ENCODE measurements at places on chromosomes 4 and X.
A peak's percentile ranks its signal among the peaks of the same experiment; 100 is the strongest.

- no peak for DNase-seq
These were observed 509 bp downstream of the CXXC4 start for GRCh38 chr4:104494185-104494584.

GRCh38 chr4:5337731-5338130, 286.5 kb downstream of the STK32B start:
- no peak for DNase-seq

DNA sequence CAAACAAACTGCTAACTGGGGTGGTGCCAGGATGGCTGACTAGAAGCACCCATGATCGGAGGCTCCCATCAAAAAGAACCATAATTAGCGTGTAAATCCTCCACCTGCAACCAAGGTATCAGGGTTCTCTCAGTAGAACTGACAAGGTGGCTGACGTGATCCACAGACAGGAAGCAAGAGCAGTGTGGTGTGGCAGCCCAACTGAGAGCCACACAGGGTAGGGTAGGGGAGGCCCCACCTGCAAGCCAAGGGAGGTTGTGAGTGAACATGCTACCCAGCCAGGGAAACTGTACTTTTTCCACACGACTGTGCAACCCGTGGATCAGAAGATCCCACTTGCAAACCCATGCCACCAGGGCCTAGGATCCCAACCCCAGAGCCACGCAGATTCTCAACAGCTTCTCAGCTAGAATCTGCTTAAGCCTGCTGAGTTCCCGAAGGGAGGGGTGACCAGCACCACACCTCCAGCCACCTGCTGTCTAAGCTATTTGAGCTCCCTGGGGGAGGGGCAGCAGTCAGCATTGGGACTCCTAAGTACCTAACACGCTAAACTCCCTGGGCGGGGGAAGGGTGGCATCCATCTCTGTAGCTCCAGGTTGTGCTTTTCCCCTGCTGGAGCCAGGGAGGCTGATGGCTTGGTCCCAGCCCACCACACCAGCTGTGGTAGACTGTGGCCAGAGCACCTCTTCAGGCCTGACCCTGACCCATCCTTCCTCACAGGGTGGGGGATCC, 425.1 kb downstream of the GPM6A start:
- DNase-seq = no peak

DNA sequence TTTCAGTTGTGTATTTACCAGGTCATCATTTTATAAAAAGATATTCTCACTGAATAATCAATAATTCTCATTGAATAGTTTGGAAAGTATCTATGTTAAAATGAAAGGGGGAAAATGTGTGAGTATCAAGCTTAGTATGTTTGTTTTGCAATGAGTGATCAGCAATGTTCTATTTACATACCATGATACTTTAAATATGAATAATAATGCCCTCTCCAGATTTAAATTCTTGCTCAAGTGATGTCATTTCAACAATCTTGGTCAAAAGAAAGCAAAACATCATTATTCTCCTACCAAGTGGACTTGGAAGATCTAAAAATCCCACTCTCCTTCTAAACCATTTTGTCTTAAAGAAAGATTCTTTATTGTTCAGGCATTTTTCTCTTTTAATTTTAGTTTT, 42.1 kb upstream of the ANKRD50 start:
- no peak for DNase-seq

- DNase-seq = no peak
These were observed 12.5 kb upstream of the OSTC start for GRCh38 chr4:108637856-108638255.

DNA sequence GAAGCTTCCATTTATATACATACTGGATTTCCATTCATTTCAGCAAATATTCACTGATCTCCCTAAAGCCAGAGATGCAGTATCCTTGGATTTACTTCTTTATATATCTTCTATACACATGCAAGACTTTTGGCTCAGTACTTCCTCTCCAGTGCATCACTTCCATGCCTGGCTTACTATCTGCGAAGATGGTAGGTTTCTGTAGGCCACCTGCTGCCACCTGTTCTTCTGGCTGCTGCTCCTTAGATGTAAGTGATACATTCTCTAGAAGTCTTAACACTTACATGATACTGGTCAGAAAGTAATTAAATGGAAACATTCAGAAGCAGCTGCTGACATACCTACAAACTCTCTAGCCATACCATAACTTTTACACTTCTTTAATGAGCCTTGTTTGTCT, 48.9 kb downstream of the TBC1D9 start:
- no peak for DNase-seq

GRCh38 chr4:85860066-85860740, 385.3 kb downstream of the ARHGAP24 start:
- no peak for DNase-seq

DNA sequence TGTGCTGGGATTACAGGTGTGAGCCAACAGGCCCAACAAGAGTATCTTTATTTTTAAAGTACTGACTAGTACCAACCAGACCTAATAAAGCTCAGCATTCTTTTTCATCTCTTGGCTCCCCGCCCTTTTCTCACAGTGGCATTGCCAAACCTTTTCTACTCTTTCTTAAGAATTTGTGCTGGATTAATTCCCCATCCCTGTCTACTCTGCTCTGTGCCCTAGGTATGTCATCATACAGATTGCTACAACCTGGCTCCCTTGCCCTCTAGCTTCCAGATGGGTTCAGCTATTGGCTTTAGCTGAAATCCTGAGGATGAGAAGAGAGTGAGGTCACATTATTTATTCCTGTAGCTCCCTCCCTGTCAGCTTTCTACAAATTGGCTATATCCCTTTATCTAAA, 34.9 kb upstream of the CCNI start:
- DNase-seq = no peak

DNA sequence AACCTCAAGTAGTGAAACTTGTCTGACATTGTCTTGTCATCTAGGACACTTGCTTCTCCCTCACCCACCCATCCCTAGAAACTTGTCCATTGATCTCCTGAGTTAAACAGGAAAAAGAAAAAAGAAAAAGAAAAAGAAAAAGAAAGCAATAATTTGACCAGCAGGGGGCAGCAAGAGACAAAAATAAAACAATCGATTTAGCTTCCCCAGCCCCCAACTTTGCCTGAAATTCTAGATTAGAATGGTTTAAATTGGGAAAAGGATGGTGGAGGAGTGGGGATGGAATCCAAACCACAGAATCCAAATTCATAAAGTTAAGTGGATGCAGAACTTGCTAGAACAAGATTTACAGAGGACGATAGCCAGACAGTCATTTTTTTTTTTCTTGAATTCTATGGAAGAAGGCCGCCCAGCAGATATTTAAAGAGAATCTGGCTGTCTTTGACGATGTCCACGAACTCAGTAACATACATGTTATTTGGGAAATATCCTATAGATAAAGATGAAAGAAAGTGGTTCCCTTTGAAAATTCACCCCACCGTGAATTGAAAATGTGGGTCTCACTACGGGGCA, 282.9 kb downstream of the USP46 start:
- peak; percentile 31 for DNase-seq

DNA sequence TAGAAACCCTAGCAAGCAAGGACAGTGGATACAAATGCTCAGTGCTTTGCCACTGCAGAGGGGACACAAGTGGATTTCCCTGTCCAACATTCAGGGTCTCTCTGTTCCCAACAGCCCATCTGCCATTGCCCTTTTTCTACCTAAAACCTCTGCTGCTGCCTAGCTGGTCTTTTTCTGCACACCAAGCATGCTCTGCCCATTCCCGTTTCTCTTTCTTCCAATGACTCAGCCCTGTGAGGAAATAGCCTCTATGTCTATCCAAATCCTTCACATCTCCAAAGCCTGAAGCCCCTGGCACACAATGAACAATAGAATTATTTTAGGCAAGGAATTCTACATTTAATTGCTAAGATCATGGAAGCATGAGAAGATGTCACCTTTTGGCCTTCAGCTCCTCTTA, 5.7 kb upstream of the AMELX start:
- DNase-seq = no peak

GRCh38 chr4:170248576-170248975, 158.8 kb upstream of the AADAT start:
- DNase-seq = no peak

- peak; percentile 83 for DNase-seq
These were observed 155.1 kb downstream of the SHROOM3 start for GRCh38 chr4:76589872-76590797.

- DNase-seq = no peak
These were observed 24.6 kb downstream of the GPC4 start for GRCh38 chrX:133390676-133391075.

DNA sequence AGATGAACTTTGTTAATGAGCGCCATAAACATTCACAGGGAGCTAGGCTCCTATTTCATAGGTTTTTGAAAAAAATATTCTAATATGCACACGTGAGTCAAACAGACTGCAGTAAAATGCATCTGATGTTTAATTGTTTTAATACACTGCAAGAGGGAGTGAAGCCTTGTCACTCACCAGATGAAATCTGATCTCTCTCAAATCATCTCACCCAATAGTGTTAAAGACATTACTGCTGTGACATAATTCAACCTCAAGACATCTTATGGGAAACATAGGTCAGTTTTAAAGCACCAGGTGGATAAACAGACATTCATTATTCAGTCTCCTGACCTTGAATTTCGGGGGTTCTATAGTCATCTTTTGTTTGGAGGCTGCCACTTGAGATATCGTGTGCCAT, 148.3 kb downstream of the MAML3 start:
- no peak for DNase-seq

DNA sequence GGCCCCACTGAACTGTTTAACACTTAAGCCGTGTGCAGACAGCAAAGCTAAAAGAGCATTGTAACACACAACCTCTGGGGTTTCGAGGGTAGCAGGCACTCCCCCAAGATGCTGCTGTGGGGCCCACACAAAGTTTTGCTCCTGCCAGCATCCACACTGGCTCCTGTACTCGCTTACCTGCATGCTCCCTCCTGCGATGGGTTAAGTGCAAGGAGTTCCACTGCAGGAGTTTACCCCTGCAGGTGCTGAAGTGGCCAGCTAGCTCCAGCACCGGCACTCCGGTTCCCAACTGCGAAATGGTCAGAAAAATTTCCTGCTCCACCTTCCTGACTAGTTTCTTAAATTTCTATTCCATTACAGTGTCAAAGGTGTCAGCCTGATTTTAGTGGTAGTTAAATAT, 443.5 kb downstream of the PCDH10 start:
- DNase-seq = no peak

GRCh38 chrX:13266641-13267345, 53.1 kb downstream of the ATXN3L start:
- DNase-seq = no peak

DNA sequence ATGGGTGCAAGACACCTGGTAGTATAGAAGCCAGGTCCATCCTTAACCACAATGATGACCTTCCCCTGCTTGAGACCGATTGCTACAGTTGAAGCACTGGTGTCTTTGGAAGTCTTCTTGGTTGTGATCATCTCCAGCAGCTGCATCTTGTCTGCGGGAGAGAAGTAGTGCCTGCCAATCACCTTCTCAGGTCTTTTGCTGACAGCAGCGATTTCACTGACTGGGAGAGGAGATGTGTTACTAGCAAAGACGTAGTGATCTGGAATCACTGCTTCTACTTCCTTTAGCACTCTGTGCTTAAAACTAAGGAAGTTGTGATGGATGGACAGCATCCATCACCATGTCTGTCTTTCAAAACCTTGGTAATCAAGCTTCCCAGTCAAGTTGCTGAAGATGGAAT, 25.9 kb downstream of the CPE start:
- no peak for DNase-seq

DNA sequence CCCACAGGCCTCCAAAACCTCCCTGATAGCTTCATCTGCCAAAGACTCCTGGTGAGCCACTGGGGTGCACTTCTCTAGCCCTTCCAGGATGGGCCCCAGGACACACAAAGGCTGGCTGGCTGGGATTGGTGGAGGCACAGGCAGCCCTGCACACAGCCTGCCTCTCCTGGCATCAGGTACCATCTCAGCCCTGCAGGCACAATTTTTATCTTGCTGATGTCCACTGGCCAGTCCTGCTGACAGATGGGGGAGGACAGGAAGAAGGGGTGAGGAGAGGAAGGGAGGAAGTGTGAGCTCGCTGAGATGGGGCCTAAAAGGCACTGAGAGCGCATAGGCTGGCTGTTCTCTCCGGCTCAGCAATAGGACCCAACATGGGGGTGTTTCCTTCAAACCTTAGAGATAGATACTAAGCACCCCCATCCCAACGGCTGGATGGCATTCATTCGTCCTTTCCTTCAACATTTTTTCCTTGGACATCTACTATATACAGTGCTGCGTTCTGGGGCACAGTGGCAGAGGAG, 92.7 kb downstream of the PJA1 start:
- DNase-seq = no peak

DNA sequence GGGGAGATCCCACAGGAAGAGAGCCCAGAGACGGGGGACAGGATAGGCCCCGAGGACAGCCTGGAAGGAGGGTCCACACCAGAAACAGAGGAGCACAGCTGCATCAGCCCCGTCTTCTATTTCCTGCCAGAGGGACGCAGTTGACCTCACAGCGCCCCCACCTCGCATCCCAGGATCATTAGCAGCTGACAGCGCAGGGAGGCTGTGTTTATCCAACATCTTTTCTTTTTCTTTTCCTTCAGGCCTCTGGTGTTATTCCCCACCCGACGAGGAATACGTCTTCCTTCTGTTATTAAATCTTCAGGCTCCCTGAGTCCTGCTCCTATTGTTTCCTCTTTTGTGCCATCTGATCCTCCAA, 75.4 kb downstream of the DCHS2 start:
- no peak for DNase-seq

- no peak for DNase-seq
These were observed 11.6 kb downstream of the SH3BP2 start for GRCh38 chr4:2804449-2804972.

DNA sequence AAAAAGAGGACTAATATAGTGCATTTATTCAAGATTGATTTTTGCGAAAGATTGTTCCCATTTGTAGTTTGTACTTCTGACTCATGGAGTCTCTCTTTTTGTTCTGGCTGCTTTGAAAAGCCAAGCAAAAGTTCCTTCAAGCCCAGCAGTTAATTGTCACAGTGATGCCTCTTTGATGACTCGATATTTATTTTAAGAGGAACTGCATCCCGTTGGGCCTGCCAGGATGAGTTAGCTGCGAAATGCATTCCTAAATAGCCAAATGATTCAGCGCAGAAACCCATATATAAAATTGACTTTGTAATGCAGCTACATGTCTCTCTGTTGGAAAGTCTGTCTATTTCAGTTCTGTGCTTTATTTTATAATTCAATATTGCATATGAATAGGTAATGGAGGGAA, 295.1 kb downstream of the GBA3 start:
- DNase-seq = no peak

- no peak for DNase-seq
These were observed 51.0 kb upstream of the CDKN2AIP start for GRCh38 chr4:183393446-183393845.

- no peak for DNase-seq
These were observed 918 bp downstream of the HAUS3 start for GRCh38 chr4:2241003-2241402.

DNA sequence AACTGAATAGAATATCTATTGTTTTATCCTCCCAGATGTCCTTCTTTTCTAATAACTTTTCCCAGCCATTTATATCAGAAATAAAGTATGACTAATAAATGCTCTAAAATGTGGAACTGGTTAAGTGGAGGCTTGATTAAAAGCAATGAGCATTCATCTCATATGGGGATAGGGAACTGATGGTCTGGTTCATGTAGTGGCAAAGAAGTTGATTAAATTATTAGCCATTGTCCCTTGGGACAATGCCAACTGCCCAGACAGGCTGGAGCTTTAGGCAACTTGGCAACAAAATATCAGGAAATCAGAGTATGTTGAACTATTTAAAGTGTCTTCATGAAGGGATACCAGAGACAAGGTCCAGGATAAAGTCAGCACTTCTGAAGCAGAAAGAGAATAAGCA, 24.2 kb downstream of the TRO start:
- no peak for DNase-seq
